Stimulated activated CD8-positive, alpha-beta memory T cell treated with anti-CD3 and anti-CD28 coated beads, Interleukin-15, amount 100 ng/mL, for 24 hours (primary cell): ENCODE measurements at places on chromosomes 2 and 18.
A peak's percentile ranks its signal among the peaks of the same experiment; 100 is the strongest.

DNA sequence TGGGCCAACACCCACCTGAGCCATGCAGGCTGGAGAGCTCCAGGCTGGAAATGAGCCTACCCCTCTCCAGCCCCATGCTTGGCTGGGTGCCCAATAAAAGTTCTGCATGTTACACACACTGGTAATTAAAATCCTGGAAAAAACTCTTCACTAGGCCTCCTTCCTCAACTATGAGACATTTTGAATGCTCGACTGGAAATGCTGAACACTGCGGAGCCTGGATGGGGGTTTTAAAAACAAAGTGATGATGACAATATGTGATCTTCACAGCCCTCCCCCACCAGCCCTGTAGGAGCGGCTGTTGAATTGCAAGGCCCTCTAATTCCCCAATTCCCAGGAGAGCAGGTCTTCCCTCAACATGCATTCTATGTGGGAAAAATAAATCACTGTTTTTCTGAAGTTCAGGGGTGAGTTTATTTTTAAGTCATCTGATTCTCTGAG, 179.2 kb downstream of the TTC32 start:
- DNase-seq: no peak

DNA sequence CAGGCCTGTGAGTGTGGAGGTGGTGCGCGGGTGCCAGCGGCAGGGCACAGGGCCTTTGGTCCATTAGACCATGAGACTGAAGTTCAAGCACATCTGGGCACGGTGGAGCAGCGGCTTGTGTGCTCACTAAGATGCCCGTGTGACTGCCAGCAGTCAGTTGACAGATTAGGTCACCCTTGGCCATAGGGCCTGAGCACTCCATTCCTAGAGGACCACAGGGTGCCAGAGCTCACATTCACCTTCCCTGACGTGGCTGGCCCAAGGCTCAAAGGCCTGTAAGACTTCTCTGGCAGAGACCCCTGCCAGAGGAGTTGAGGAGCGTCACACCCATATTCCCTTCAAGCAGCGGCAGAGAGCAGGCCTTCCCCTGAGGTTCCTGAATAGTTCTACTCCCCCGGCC, 650 bp downstream of the LHCGR start:
- DNase-seq: no peak

DNA sequence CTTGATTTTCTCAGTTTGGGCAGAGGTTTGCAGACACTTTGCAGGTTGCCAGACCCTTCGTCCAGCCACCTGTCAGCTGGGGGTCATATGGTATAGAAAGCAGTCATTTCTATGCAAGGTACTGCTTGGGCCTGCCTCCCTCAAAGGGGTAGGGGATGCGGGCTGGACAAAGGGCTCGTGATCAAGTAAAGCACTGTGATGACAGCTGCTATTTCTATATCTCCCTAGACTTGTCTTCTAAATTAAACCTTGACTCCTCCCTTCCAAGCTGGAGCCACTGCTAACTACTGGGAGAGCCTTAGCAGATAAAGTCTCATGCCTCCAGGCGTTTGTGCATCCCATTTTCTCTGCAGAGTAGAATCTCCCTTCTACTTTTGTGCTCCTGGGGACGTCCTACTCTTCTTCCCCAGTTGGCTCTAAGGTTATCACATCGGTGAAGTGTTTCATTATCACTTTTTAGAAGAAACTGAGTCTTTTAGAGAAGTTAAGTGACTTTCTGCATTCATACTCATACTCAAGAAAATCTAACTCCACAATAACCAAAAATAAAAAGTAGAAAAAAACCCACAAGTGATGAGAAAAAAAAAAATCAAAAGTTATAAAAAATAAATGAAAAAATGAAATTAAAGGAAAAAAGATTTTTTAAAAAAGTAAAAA, 710 bp upstream of the XRCC5 start:
- no peak for DNase-seq

- DNase-seq: no peak
Measured at GRCh38 chr2:105834931-105835330, 90.2 kb downstream of the NCK2 start.

DNA sequence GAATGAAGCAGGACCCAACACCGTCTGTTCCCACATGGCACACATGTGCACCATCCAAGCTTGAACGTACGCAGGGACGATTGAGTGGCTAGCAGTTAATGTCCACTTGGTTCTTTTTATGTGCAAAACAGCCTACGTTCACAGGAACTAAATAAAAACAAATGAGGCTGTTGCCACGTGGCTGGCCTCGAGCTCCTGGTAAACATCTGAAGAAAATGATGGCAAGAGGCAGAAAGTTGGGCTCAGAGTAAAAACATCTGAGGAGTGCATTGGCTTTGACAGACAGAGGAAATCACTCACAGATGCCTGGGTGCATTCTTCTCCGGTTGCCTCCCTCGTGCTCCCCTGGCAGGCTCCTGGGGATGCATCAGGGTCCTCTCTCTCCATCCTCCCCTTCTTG, 177.9 kb downstream of the NRP2 start:
- no peak for DNase-seq

- DNase-seq: no peak
Measured at GRCh38 chr2:41955316-41956043, 92.3 kb upstream of the PKDCC start.

DNA sequence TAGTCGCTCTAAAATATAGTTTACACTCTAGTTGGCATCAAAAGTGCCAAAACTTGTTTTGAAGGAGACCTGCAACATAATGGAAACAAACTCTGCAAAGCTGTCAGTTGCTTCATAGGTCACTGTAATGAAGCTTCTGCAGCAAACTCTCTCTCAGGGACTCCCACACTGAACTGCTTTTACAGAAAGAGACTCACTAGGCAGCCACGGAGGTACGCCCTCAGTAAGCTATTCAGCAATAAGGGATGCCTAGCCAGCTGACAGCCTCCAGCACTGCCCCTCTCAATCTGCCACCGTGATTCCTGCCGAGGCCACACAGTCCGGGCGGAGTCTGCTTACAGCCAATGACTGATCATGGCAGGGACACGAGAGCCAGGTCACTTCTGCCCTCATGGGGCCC, 51.1 kb downstream of the COLEC12 start:
- DNase-seq: no peak

DNA sequence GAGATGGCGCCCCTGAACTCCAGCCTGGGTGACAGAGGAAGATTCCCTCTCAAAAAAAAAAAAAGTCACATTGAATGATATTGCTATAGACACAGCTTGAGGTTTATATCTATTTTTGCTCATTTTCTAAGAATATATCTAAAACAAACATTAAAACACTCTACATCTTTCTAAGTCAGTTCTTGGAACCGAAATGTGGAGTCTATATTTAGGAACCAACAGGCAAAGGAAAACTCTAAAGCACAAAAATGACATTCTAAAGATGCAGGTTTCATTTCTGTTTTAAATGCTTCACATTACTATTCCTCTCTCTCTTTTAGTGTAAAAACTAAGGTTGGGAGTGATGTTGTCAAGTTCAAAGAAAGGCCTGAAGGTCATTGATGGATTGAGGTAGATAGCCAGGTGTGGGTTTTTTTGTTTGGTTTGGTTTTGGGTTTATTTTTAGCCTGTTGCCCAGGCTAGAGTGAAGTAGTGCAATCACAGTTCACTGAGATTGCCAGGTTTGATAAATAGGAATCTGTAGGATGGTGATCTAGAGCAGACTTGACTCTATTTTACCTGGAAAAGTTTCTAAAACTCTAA, 194.0 kb upstream of the RBBP8 start:
- DNase-seq: no peak

DNA sequence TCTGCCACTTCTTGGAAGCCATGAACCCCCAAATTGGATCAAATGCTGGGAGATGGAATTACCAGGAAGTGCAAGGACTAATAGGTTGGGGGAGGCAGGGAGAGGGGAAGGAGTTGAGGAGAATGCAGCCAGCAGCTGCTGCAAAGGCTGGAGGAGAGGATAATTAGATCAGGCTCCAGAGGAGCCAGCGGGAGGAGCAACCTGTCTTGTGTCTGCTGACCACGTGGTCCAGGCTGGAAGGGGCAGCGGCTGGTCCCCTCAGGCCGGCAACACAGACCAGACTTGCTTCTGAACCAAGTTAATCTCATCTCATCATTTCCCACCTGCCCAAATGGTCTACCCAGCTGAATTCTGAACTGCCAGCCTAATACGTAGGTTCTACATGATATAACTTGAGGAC, 68.3 kb downstream of the MRO start:
- DNase-seq: no peak

- no peak for DNase-seq
Measured at GRCh38 chr2:75728614-75729419, 18.1 kb upstream of the GCFC2 start.

- DNase-seq: no peak
Measured at GRCh38 chr2:1406434-1406833, 6.8 kb upstream of the TPO start.

DNA sequence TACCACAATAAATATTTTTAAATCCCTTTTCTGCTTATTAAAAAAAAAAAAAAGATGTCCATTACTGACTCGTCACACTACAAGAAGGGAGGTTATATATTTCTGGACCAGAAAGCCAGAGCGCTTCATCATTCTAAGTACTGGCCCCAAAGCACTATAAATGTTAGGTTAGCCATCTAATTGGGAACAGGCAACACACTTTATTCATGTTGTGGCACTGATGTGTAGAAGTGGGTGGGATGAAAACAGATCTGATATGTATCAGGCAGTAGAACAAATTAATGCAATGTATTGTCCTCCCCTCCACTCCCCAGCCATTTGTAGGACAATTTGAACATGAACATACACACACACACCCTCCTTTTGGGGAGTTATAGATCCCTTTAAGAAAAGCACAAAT, 24.4 kb downstream of the LANCL1 start:
- DNase-seq: no peak

- DNase-seq: no peak
Measured at GRCh38 chr18:36388310-36388709, 90.8 kb downstream of the FHOD3 start.

DNA sequence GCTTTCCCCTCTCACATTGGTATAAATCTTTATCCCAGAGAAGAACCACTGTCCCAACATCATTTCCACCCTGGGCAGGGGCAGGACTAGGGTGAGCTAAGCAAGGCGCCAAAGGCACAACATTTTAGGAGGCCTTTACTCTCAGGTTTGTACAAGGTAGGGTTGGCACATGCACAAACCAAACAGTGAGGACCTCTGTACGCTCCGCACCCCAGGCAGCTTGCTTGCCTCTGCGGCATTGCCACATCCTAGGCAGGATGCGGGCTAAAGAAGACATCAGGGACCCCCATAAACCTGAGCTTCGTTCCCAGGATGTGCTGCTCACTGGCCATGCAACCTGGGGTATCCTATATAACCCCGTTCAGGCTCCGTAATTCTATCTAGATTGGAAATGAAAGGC, 128.1 kb upstream of the DAPL1 start:
- no peak for DNase-seq

GRCh38 chr18:52484977-52485376, 145.0 kb downstream of the DCC start:
- DNase-seq: no peak

- no peak for DNase-seq
Measured at GRCh38 chr2:84846041-84846663, 34.7 kb downstream of the TRABD2A start.

GRCh38 chr2:208129744-208130711, at the start of gene CRYGC:
TSS of gene CRYGC (minus strand) at chr2:208129828. CDS start at chr2:208129792, 36 bp downstream.
- no peak for DNase-seq

- DNase-seq: peak; percentile 34
Measured at GRCh38 chr2:195659982-195660890, 3.2 kb downstream of the SLC39A10 start.

- no peak for DNase-seq
Measured at GRCh38 chr2:117631152-117631945, 183.1 kb upstream of the DDX18 start.

GRCh38 chr2:117486081-117486480, 328.4 kb upstream of the DDX18 start:
- DNase-seq: no peak

DNA sequence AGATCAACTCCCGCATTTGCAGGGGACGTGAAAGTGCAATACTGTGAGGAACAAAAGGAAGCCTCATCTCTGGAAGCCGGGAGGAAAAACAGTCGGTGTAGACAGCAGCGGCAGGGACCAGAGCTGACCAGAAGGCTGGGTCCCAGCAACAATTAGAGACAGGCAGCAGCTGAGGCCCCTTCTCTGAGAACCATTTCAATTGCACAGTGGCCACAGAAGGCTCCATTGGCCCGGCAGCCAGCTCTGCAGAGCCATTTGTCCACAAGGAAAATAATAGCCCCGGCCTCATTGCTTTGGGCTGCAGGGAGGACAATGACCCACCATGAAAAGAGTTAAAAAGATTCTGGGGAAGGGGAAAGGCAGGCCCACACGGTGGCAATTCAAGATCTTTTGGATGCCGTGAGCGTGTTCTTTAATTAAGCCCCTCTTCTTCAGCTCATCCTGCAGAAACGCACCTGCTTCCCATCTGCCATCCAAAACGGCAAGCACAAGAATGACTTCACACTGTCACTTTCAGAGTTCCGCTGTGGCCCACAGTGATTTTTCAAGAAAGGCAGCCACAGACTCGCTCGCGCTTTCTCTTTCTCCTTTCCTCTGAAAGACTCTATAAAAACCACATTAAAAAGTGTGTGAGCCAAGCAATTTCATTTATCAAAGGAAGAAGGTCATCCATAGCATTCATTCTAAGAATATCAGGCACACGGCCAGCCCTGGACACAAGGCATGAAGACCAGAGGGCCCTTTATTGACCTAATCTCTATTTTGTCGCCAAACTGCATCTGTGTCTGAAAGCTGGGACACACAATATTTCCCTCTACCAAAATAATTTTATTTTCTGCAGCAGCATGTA, 293.6 kb downstream of the SOX11 start:
- no peak for DNase-seq

- DNase-seq: no peak
Measured at GRCh38 chr2:237951878-237952277, 14.9 kb upstream of the UBE2F start.

GRCh38 chr18:27797484-27797883, 379.4 kb downstream of the CDH2 start:
- DNase-seq: no peak

DNA sequence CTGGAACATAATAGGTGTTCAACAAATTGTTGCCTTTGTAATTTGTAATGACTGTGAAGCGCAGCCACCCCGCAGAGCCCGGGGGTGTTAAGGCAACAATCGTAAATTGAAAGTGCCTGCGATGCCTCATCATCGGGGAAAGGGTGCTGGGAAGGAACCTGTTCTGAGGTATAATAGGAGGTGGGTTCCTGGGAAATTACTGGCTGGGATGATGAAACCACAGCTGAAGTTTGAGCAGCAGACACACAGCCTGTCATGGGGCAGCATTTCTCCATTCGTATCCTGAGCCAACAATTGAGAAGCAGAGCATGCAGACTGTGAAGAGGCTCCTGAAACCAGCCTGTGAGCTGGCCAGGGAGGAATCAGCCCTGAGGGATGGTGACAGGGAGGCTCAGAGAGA, 404.0 kb upstream of the MYT1L start:
- no peak for DNase-seq

GRCh38 chr2:66433945-66434678, 813 bp upstream of the MEIS1 start:
- DNase-seq: no peak

GRCh38 chr2:127174640-127175039, 45.5 kb downstream of the CYP27C1 start:
- no peak for DNase-seq
